ENCODE measurements at places on chromosomes 12 and 14.
A peak's percentile ranks its signal among the peaks of the same experiment; 100 is the strongest.

GRCh38 chr14:76490735-76491134 lies 114.8 kb downstream of the ESRRB start:
- no peak for DNase-seq

DNA sequence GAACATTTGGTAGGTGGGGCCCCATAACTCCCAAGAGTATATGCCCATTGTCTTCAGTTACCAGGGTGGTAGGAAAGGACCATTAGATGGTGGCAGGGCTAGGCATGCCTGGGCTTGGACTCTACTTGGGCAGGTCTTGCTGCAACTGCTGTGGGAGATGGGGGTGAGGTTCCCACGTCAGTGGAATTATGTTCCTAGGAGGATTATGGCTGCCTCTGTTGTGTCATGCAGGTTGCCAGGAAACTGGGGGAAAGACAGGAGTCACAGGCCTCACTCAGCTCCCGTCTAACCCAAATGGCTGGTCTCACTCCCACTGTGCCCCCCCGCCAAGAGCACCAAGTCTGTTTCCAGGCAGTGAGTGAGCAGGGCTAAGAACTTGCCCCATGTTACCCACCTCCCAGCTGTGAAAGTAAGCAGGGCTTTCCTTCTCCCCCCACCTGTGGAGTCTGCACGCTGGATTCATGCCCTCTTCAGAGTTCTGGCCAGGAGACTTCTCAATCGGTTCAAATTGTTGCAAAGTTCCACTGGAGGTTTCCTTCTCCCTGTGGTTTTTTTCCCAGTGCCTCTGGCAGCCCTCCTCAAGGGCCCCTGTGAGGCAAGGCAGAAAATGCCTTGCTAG lies 337.5 kb downstream of the CCDC91 start:
- DNase-seq = no peak

- DNase-seq = no peak
These were observed 31.8 kb upstream of the LRRC10 start for GRCh38 chr12:69642531-69642930.

GRCh38 chr14:35688126-35688826 lies 120.8 kb downstream of the RALGAPA1 start:
- DNase-seq = no peak

GRCh38 chr12:112945515-112945914 lies 7.2 kb downstream of the OAS3 start:
- no peak for DNase-seq

GRCh38 chr12:128970110-128970509 lies 116.8 kb downstream of the GLT1D1 start:
- DNase-seq = no peak

- DNase-seq = no peak
These were observed 71.7 kb upstream of the PRICKLE1 start for GRCh38 chr12:42660968-42661937.

GRCh38 chr12:3123729-3124128 lies 46.5 kb downstream of the TSPAN9 start:
- no peak for DNase-seq

GRCh38 chr12:69698769-69699540 lies at the start of gene BEST3:
Gene BEST3, minus strand, starts transcription at chr12:69699303. Its CDS starts 1,505 bp downstream, at chr12:69697798.
- no peak for DNase-seq

- DNase-seq = peak; percentile 69
These were observed 1.9 kb downstream of the MNAT1 start for GRCh38 chr14:60736494-60736893.

DNA sequence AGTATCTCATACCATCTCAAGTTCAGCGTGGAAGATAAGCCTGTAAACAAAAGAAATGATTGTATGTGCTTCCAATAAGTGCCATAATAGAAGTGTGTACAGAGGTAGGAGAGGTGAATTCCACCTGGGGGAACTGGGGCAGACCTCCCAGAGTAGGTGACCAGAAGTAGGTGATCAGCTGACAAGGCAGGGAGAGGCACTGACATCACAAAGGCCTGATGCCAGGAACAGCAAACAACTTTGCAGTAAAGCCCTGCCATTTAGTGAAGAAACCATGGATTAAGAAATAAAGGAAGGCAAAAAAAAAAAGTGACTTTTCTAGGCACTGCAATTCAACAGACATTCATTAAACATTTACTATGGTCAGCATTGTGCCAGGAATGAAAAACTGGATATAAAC lies 31.1 kb downstream of the NR1H4 start:
- DNase-seq = no peak

DNA sequence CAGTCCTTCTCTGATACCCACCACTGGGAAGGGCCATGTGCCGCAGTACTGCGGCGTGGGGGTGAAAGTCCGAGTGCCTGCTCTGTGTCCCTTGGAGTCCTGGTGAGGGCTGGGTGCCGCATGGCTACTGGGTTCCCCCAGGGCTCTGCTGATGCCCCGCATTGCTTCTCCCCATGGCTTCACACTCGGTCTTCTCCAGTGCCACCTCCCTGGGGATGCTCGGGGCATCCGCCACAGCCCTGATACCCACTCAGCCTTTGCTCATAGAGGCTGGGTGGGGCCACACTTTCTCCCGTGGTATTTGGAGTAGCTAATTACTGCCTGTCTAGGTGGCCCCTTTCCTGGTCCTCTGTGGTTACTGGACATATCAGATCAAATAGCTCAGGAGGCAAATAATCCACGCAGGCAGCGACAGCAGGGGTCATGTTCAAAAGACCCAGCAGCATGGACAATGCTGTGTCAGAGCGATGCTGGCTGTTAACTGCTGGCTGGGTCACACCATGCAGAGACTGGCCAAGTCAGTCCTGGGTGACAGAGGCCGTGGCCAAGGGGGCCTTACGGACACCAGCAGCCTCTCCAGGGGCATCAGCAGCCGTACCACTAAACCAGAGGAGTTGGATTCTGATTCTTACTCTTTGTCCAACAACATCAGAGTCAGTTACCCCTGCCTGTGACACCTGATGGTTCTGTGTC lies 106.5 kb downstream of the ADGRD1 start:
- DNase-seq = no peak

GRCh38 chr12:86929962-86930361 lies 673.8 kb upstream of the MGAT4C start:
- DNase-seq = peak; percentile 12

DNA sequence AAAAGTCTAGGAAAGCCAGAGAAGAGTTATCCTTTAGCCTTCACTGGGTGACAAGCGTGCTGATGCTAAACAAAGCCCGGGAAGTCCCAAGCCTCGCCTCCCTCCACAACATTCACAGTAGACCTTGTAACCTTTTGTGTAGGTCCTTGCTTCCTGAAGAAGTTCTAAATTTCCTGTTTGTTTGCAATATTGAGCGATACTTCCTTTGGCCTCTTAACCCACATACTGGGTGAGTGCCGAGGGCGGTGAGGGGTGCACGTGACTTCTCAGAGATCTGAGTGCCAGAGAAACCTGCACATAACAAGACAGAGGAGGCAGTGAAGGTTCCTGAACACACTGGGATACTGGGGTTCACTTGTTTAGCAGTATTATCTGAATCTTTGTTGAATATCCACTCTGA lies 134.3 kb downstream of the PLXNC1 start:
- DNase-seq = no peak

DNA sequence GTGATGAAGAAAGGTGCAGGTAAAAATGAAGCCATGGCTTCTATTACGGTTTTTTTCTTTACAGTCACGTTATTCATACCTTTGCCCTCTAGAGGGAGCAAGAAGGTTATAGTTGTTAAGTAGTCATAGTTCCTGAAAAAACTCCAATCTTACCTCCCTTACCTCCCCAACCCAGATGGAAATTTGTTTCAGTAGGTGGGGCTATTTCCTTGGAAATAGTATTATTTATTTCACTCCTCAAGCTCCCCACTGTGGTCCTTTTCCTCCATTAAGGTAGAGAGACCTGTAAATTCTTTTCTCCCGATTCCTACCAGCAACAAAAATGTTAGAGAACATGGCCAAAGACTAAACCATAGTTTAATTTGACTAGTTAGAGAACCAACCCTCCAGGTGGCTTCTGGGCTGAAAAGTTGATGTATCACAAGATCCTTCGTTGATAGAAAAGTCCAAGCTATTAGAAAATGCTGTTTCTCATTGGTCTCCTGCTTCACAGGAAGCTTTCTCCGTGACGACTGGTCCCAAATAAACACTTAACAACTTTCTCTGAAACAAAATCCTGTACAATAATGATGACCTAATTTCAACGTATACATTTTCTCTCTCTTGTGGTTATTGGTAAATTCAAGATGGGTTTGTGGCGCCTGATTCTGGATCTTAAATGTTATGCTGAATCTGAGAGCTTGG lies 43.5 kb downstream of the TMX1 start:
- DNase-seq = peak; percentile 85

GRCh38 chr12:7376196-7376595 lies 67.8 kb downstream of the CD163L1 start:
- no peak for DNase-seq

- DNase-seq = no peak
These were observed 1.7 kb downstream of the EMP1 start for GRCh38 chr12:13198241-13198640.

DNA sequence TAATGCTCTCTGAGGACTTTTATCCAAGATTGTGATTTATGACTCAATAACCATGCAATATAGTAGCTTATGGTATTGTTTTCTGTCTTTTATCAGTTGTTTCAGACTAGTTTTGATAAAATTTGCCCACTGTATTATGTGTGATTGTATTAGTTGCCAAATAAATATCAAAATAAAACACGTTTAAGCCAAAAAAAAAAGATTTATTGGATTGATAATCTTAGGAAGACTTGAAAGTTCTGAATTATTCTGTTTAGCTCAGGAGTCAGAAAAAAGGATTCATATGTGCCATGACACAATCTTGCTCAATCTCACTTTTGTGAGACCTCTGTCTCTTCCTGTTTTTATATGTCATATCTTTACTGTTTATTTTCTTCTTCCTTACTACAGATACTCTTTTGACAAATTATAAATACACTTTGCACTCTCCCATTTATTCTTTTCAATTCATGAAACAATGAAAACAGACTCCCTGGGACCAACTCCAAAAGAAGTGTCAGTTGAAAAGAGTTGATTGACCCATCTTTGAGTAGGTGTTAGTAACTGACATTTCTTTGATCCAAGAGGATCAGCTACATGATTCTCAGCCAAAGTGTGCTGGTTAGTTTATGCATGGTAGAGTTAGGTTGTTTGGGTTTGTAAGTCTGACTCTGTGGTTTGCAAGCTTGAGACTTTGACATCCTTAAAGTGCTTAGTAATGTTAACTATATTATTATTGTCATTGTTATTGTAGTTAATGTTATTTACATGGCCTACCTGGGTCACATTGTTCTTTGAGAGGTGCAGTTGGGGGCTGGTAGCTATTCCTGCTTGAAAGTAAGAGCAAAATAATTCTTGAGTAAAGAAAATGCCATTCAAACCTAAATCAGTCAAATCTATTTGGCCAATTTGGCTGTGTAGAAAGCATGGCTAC lies 2.5 kb downstream of the OR6C76 start:
- DNase-seq = no peak

DNA sequence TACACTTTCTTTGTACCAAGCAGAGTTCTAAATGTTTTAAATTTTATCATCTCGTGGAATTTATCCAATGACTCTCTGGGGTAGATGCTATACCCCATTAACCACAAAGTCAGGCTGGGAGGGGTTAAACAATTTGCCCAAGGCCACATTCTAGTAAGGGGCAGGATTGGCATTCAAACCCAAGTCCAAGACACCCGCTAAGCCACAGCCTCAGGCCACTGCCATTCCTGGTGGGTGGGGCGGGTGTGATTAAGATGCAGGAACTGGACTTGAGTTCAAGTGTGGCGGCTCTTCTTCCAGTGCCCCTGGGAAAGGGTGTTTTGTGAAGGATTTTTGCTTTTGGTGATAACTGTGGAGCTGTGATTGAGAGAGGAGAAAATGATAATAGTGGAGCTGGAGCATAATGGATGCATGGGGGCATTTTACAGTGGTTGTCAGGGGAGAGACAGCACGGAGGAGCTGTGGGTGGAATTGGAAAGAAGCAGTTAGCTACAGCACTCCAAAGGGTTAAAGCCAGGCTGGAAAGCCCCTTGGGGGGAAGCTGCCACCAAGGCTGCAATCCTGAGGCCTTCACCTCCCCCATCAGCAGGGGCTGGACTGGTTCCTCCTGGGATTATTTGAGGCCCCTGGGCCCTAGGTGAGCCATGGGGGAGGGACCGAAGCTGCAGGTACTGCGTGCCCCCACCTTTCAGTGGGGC lies 1.0 kb upstream of the VRTN start:
- no peak for DNase-seq

DNA sequence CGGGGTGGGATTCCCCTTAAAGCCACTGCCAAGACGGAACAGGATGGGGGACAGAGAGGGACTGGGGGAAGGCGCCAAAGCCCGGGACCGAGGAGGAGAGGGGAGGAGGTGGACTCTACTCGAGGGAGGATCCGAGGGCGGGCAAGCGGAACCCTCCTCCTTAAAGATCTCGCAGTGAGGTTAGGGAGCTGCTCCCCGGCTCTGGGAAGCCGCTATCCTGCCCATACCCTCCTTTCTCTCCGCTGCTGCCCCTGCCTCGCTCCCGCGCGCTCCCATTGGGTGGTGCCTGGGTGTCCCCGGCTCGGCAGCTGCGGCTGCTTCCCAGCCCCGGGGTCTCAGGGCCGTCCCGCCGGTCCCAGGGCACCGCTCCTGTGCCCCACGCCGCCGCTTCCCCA lies 16.4 kb downstream of the KRT18 start:
- no peak for DNase-seq

GRCh38 chr12:41442896-41443295 lies 254.8 kb downstream of the PDZRN4 start:
- DNase-seq = no peak

- no peak for DNase-seq
These were observed 1.6 kb downstream of the SUDS3 start for GRCh38 chr12:118377884-118378470.

GRCh38 chr12:43824207-43824775 lies 11.6 kb upstream of the TMEM117 start:
- no peak for DNase-seq

GRCh38 chr14:68407285-68407684 lies 385.6 kb downstream of the ZFP36L1 start:
- DNase-seq = no peak

- no peak for DNase-seq
These were observed 5.3 kb downstream of the FGF6 start for GRCh38 chr12:4440187-4440941.

GRCh38 chr14:48096897-48097296 lies 421.5 kb upstream of the MDGA2 start:
- no peak for DNase-seq

DNA sequence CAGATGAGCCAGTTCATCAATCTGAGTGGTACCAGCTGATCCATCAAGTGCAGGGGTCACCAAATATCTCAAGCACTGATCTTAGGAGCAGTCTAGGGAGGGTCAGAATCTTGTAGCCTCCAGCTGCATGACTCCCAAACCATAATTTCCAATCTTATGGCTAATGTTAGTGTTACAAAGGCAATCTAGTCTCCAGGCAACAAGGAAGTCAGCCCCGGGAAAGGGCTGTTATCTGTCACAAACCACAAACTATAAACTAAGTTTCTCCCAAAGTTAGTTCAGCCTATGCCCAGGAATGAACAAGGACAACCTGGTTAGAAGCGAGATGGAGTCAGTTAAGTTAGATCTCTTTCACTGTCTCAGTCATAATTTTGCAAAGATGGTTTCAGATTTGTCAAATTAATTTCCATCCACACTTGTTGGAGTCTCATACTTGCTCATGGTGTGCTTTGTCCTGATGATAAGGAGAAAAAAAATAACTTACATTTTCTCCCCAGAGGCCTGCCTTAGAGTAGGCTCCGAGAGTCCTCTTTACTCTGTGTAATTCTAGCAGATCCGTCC lies 3.9 kb upstream of the ABHD4 start:
- DNase-seq = no peak

GRCh38 chr14:89320381-89321000 lies 96.5 kb downstream of the FOXN3 start:
- DNase-seq = no peak
